ENCODE measurements at places on chromosomes 3 and 15.

DNA sequence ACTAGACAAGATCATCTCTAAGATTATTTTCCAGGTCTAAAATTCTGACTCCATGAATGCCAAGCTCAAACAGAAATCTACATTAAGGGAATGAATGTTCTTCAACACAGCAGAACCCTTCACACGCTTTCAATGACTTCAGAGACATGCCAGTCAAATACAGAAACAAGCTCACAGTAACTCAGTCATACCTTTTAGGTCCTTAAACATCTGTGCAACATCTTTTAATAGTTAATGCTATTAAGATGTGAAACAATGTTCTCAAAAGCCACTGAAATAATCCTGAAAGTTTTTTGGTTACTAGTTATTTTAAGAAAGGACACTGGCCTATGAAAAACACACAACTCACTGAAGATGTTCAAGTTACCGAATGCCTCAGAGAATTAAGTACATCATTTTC is 2.5 kb downstream of the DLG1 start:
- DNase-seq = no peak

DNA sequence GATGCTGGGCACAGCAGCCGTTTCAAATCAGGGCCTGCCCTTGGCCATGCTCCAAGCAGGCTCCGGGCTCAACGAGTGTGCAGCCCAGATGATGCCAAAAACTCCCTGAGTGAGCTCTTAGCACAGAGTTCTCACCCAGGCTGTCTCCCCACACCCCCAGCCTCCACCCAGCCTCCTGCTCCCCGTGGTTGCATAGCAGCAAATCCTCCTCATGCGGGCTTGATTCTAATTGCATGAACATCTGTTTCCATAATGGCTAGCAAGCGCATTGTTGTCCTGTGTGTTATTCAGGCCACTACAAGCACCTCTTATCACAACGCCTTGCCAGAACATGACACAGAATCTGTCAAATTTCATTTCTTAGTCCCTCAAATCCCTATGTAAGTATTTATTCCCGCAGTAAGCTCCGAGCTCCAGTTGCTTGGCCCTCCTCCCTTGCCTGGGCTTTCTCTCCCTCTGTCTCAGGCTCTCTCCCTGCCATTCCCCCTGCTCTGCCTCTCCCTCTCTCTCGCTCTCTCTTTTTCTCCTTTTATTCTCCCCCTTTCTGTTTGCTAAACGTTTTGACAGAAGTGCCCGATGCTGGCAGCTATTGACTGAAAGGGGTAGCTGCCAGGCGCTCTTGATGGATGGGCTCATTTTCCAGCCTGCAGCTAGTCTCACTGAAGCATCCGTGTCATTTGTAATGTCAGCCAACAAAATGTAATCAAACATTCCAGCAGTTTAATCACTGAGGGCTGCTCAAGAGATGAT is 306.5 kb downstream of the IL20RB start:
- peak; percentile 66 for DNase-seq

DNA sequence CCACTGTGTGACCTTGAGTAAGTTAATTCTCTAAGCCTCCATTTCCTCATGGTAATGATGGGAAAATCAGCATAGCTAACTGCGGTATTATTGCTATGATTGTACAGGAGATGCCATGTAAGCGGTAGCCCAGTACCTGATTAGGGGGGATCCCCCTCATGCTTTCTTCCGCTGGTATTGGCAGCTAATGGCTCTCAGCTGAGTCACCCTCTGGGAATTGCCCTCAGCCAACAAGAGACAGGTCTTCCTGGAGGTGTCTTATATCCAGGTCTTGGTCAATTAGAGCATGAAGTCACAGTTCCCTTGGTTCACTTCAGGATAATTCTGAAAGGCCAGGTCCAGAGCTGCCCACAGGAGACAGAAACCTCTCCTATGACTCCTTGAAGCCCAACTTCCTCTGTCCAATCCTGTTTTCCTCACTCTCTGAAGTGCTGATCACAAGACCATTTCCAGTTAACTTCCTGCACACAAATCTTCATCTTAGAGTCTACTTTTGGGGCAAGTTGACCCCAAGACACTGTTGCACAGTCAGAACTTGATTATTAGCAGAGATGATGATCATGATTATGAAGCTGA is 724.7 kb upstream of the ZNF385D start:
- no peak for DNase-seq

- DNase-seq = no peak
These were observed 119.0 kb downstream of the USP13 start for GRCh38 chr3:179771797-179772196.

- DNase-seq = no peak
These were observed 97.8 kb downstream of the ARPP21 start for GRCh38 chr3:35737080-35737479.

GRCh38 chr3:164929642-164930041 is 148.7 kb downstream of the SI start:
- DNase-seq = no peak

- no peak for DNase-seq
These were observed 15.3 kb downstream of the SNX1 start for GRCh38 chr15:64110950-64111678.

GRCh38 chr15:48696627-48697312 is 51.3 kb upstream of the FBN1 start:
- DNase-seq = no peak

DNA sequence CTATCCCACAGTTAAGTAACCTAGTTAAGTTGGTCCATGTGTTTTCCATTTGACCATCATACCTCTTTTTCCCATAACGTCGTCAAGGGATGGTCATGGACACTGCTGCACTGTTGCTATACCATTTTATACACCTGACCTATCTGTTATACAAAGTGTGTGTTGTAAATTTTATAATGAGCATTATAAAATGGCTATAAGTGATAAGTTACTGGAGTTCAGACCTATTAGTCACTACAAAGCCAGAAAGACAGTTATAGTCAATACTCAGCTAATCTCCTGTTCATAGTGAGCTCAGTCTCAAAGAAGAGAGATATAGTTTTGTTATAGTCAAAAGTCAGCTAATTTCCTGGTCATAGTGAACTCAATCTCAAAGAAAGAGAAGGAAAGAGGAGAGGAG is 18.9 kb upstream of the CTNNB1 start:
- DNase-seq = no peak

- no peak for DNase-seq
These were observed 145.4 kb downstream of the PDZRN3 start for GRCh38 chr3:73479325-73479724.

DNA sequence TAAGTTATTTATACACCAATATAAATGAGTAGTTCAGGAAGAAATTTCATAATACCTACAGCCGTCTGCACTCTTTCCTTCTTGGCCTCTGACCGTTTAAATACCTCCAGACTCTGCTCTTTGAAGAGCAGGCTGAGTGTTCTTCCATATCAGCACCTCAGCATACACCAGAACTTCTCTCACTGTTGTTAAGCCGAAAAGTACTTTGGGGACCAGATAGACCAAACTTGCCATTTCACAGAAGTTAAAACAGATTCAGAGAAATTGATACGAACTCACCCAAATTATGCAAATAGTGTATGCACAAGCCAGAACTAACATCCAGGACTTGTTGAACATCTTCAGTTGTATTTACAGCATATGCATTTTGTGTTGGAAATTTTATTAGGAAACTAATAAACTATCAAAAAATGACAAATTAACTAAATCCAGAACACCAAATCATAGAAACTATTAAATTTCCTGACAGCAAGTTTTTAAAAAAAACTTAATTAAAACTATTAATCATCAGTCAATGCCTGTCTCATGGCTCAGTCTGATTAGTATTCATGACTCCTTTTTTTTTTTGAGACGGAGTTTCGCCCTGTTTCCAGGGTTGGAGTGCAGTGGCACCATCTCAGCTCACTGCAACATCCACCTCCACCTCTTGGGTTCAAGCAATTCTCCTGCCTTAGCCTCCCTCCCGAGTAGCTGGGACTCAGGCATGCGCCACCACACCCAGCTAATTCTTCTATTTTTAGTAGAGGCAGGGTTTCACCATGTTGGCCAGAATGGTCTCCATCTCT is 24.1 kb downstream of the CGGBP1 start:
- DNase-seq = no peak

DNA sequence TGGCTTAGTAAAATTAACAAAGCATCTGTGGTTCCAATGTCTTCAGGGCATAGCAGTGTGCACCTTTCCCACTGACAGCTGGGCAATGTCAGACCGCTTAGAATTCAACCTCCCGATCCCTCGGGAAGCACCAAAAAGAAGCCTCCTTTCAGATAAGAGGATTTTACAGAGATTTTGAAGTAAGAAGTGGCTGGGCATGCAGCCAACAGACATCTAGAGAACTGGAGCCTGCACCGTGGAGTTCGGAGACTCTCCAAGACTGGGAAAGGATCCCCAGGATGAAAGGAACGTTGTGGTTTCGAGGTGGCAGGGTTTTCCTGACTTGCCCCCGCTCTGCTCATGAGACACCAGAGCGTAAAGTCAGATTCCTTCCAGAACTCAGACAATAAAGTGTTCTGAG is 5.3 kb downstream of the FAM174B start:
- DNase-seq = no peak

DNA sequence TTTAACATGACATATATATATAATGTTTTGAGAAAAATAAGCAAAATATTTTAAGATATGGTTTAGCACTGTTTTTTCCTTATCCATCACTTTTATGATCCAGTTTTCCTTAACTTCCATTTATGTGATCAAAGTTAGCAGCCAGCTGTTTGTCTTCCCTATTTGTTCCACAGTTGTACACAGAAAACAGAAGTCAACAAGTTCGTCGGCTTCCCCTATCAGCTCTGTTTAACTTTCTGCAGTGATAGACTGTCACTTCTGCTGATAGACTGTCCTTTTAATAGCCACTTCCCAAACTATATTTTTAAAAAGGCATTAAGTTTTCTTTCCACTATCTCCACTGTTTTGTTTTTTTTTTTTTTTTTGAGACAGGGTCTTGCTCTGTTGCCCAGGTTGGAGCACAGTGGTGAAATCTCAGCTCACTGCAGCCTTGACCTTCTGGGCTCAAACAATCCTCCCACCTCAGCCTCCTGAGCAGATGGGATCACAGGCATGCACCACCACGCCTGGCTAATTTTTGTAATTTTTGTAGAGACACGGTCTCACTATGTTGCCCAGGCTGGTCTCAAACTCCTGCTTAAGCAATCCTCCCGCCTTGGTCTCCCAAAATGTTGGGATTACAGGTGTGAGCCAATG is 7.2 kb downstream of the FSD2 start:
- no peak for DNase-seq

- no peak for DNase-seq
These were observed 2.1 kb downstream of the BLOC1S6 start for GRCh38 chr15:45589256-45589655.

- no peak for DNase-seq
These were observed 43.4 kb downstream of the TRIM69 start for GRCh38 chr15:44779761-44780160.

DNA sequence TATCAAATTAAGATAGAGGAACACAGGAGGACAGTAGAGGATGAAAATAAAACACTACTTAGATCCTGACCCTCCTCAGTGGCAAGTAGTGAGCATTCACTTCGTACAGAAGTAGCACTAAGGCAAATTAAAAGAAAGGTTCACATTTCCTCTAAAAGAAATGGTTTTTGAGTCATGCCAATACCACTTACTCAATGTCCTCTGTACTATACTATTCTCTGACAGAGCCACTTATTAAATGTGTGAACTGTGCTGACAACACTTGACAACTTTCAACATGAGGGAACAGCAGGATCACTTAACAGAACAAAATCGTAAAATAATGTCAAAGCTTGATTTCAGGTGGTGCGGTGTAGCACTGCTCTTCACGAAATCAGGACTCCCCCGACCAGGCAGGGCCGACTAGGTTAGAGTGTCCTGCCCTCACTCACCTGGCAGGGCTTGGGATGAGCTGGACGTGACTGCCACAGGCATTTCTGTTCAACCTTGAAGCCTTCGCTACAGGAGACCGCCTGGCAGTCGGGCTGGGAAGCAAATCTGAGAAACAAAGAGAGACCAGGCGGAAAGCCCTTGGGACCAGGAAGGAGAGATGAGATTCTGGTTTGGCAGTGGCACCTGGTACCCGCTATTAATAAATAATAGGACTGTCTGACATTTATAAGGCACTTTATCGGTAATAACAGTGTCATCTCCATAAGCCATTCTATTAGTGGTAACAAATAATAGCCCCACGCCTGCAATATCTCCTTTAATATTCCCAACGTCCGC is 611 bp upstream of the SLC27A2 start:
- peak; percentile 76 for DNase-seq

- DNase-seq = peak; percentile 78
These were observed 319.2 kb downstream of the FGF12 start for GRCh38 chr3:192408007-192408646.

DNA sequence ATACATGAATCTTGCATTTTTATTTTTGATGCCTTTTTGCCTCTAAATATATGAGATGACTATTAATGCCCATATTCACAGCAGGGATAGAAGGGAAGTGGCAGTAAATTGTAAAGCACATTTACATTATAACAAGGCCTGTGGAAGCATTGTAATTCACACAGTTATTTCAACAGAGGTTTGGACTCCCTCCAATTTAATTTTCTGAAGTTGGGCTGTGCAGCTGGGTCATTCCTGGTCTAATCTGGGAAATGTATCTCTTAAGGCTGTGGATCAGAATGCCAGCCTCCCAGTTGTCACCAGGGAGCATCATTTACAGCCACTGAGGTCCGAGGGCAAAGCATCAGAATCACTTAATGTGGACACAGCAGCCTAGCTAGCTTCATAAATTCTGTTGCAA is 434.5 kb downstream of the MFSD1 start:
- no peak for DNase-seq

DNA sequence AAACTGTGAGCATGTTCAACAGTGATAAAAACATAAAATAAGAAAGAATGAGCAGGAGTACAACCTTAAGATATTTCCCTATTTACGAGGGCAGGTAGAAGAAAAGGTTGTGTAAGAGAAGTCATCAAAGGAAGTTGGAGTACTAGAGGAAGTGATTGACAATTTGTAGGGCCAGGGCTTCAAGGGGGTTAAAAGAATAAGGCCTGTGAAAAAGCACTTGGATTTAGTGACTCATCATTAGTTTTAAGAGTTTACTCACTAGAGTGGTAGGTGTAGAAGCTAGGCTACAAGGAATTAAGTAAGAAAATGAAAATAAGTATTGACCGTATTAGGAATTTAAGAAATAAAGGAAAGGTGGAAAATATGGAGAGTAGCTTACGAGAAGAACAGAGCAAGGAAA is 23.6 kb downstream of the KCNMB3 start:
- DNase-seq = no peak

DNA sequence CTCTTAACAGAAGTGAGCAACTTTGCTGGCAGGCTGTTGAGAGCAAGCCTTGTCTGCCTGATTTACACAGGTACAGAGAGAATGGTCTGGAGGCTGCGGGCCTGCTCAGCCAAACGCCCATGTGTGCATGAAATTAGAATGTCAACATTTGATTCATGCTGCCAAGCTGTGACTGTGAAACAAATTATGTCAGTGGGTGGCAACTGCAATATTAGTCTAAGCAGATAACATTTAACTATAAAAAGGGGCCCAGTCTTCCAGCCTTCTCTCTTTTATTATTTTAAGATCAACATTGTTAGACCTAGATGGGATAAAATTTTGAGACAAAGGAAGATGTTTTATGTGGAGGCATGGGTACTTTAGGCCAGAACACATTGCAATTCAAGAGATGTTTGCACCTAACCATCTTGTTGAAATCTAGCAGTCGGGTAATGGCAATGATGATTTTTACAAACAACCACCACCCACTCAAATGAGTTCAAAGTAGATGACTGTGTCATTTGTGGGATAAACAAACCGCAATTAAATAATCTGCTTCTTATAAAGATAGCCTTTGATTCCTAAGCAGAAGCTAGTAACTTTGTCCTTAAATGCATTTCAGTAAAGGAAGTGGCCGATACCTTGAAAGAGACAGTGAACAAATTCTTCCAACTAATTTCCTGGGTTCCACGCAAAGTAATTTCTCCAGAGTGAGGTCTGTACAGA is 70.2 kb downstream of the FOXB1 start:
- no peak for DNase-seq

GRCh38 chr15:77001351-77001750 is 6.4 kb downstream of the PSTPIP1 start:
- no peak for DNase-seq
